ENCODE measurements at places on chromosomes 7 and 10. TPM values are rescaled to one million over a fixed set of nuclear protein-coding genes. Genes with fewer than 3 reads are reported as not detected.

Gene GTF2I
- 170 TPM for total RNA-seq

- H3K4me3 ChIP-seq, result no peak overlapping the region
- DNase-seq, result no peak
- no peak overlapping the region for H3K27ac ChIP-seq
- H3K4me1 ChIP-seq, result peaks cover 2% of the 10 kb centered on the region
These were observed 64.3 kb downstream of the STEAP1B start for GRCh38 chr7:22435720-22436119.

DNA sequence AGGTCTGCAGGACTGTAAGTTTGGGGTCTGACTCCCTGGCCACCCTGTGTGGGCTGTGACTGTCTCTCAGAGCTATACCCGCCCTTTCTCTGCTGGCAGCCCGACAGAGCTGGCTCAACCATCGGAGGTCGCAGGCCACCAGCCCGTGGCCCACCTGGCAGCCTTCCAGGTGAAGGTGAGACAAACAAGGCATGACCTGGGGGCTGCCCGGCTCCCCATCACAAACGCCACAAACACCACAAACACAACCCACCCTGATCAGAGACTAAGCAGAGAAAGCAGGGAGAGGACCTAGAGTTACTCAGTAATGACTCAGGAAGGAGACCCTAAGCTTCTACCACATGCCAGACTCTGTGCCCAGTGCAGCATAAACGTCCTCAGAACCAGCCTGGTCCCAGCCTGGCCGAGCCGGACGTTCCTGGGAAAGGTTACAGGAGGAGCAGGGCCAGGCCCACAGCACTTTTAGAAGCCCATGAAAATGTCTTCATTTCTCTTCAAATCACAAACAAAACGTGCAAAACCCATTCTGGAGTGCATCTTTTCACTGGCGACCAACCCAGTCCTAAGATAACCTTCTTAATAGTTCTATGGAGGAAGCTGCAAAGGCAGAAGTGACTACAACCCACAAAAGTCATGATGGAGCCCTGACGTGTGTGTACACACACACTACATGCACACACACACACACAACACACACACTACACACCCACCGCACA is 66.8 kb downstream of the MKI67 start:
- peak overlapping the region; percentile 75 for H3K27ac ChIP-seq
- no peak for DNase-seq
- H3K4me1 ChIP-seq, result peaks cover 57% of the 10 kb centered on the region
- H3K4me3 ChIP-seq, result no peak overlapping the region
- H3K36me3 ChIP-seq, result peaks cover 42% of the 10 kb centered on the region
- H3K27me3 ChIP-seq, result no peaks in the 10 kb centered on the region

- no peak overlapping the region for H3K27ac ChIP-seq
- H3K36me3 ChIP-seq, result no peaks in the 10 kb centered on the region
- H3K27me3 ChIP-seq, result peaks cover 10% of the 10 kb centered on the region
These were observed 3.8 kb upstream of the ANTXRL start for GRCh38 chr10:46282842-46283574.

Gene UROS
- 45.4 TPM for total RNA-seq

Gene RBP3
- total RNA-seq, result not detected

Gene NKX6-2
- total RNA-seq, result not detected

DNA sequence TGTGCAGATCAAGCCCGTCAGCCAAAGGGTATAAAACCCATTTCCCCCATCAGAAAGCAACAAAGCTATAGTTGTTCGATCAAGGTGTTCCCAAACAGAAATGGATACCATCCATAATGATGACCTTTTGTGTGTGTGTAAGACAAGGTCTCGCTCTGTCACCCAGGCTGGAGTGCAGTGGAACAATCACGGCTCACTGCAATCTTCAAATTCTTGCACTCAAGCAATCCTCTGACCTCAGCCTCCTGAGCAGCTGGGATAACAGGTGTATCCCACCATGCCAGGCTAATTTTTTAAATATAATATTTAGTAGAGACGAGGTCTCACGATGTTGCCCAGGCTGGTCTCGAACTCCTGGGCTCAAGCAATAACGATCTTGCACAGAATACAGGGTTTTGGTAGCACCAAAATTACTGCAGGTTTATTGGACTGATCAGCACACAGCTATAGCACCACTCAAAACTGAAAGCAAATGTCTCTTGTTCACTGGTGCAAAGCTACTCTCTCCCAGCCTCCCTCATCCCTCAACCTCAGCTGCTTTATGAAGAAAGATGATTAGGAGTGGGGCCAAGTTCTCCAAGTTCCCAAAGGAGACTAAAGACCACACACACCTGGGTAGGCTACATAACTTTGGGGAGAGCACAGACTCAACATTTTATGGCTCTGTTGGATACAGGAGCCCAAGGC is 80.5 kb downstream of the ABI1 start:
- peaks cover 22% of the 10 kb centered on the region for H3K4me1 ChIP-seq
- H3K4me3 ChIP-seq, result no peak overlapping the region
- H3K36me3 ChIP-seq, result peaks cover 21% of the 10 kb centered on the region
- DNase-seq, result no peak
- no peak overlapping the region for H3K27ac ChIP-seq

DNA sequence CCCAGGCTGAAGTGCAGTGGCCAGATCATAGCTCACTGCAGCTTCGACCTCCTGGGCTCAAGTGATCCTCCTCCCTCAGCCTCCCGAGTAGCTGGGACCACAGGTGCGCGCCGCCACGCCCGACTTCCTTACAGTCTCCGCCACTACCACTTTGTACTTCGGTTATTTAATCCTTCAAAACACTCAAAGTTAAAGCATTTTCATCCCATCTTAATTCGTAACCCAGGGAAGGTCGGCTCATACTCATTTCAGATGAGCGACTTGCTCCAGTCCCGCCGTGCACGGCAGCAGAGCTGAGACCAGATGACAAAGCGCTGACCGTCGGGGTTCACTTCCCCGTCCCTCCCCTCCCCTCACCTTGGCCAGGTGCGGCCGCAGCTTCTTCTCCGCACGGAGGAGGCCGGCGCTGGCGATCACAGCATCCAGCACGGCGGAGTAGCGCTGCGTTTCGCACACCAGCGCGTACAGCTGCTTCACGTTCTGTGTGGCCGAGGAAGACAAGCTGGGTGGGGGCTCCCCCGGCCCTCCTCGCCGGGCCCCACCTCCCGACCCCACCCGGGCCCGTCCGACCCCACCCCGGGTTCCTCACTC is 457 bp downstream of the NSUN5 start:
- peak overlapping the region; percentile 95 for H3K27ac ChIP-seq
- DNase-seq, result no peak
- peak overlapping the region; percentile 99 for H3K4me3 ChIP-seq
- no peaks in the 10 kb centered on the region for H3K27me3 ChIP-seq
- peaks cover 13% of the 10 kb centered on the region for H3K36me3 ChIP-seq

Gene FXYD4
- not detected for total RNA-seq
